Retina (tissue), 1 donor: ENCODE measurements at places on chromosomes 16 and 17.

DNA sequence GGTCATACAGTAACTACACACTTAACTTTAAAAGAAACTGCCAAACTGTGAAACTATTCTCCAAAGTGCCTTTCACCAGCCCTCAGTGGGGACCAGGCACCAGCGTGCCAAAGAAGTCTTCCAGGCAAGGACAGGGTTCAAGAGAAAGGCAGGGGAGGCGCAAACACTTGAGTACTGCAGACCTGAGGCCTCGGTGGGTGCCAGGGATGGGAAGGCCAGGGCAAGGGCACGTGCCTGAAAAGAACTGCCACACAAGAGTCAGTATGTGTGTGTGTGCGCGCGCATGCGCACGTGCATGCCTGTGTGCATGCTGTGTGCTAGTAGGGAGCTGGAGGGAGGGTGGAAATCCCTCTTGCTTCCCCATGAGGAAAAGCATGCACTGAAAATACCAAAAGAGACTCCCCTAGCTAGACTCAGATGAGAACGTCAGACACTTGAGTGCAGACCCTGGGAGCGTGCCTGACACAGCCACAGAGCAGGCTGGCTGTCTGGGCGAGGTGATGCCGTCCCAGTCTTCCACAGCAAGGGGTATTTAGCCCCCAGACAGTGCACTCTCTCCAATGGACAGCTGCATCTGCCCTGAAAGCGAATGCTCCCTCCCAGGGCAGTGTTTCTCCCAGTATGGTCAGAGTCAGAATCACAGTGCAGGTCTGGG lies 40.1 kb upstream of the GSG1L start:
- DNase-seq = no peak

- no peak for DNase-seq
These were observed 47.9 kb upstream of the HLF start for GRCh38 chr17:55216888-55217287.

DNA sequence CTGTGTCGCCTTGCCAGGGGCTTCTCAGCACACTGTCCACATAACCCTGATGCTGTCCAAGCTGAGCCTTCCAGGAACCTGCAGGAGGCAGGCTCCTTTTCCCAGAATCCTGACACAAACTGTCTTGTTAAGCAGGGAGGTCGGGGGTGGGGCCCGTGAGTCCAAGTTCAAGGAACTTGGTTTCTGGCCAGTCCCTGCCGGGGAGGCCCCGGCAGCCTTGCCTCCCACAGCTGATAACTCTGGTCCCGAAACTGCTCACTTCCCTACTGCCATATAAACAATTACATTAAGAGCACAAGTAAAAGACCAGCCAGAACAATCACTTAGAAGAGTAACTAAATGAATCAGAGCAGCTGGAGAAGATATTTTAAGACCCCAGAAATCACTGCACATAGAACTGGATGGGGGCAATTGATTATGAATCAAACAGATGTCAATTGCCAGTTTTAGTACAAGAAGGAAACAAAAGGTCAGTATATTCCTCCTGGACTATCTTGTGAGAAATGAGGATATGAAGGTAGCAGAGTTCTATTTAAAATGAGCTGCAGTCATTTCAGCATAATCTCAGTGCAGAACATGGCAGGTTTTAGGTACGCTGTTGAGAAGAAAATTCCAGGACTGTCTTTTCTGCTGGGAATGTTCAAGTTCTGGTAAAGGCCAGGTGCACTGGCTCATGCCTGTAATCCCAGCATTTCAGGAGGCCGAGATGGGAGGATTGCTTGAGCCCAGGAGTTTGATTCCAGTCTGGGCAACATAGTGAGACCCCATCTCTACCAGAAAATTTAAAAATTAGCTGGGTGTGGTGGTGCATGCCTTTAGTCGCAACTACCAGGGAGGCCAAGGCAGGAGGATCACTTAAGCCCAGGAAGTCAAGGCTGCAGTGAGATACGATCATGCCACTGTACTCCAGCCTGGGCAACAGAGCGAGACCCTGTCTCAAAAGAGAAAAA lies 169.8 kb downstream of the PITPNC1 start:
- no peak for DNase-seq

DNA sequence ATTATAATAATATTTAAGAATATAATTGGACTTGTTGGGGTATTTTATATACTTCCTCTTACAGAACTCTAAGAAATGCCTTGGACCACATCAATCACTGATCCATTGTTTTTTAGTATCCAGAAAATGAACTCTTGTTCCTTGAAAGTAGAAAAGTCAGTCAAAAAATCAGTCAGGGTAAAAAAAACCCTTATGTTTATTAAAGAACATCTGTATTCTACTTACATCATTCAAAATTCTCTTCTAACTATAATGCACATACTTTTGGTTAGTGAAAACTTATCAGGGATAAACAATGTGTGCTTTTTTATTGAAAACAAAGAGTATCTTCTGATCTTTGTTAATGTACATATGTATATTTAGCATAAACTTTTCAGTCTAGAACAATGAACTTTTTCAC lies 23.5 kb upstream of the CDR2 start:
- DNase-seq = no peak

- no peak for DNase-seq
These were observed 177.8 kb upstream of the GSE1 start for GRCh38 chr16:85435286-85435685.

DNA sequence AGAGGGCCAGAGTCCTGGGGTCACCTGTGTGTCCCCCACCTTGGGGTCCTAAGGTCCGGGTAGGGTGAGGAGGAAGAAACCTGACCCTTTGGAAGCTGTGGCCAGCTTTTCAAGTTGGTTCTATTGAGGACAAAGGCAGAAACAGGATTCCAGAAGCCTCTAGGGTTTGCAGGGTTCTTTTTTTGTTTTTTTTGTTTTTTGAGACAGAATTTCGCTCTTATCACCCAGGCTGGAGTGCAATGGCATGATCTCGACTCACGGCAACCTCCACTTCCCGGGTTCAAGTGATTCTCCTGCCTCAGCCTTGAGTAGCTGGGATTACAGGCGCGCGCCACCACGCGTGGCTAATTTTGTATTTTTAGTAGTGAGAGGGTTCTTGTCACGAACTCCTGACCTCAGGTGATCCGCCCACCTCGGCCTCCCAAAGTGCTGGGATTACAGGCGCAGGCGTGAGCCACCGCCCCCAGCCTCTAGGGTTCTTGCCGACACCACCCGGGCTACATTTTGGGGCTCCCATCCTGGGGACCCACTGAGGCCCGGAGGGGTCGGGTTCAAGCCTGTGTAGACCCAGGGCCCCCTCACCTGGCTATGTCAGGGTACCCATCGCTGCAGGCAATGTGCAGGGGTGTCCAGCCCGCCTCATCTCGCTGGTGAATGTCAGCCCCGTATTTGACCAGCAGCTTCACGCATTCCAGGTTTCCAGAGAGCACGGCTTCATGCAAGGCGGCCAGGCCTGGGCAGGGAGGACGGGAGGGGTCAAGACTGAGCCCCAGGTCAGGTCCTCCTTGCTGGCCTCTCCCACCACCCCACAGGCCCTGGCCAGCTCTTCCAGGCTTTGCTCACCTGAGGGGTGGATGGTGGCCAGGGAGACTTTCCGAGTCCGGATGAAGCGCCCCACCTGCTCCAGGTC lies 674 bp downstream of the PPP1R27 start:
- DNase-seq = no peak

GRCh38 chr17:60554377-60554788 lies 28.3 kb upstream of the APPBP2 start:
- DNase-seq = no peak

- DNase-seq = no peak
These were observed 66.9 kb upstream of the N4BP1 start for GRCh38 chr16:48676836-48677235.

- DNase-seq = no peak
These were observed 17.9 kb upstream of the CD300E start for GRCh38 chr17:74641224-74641957.

DNA sequence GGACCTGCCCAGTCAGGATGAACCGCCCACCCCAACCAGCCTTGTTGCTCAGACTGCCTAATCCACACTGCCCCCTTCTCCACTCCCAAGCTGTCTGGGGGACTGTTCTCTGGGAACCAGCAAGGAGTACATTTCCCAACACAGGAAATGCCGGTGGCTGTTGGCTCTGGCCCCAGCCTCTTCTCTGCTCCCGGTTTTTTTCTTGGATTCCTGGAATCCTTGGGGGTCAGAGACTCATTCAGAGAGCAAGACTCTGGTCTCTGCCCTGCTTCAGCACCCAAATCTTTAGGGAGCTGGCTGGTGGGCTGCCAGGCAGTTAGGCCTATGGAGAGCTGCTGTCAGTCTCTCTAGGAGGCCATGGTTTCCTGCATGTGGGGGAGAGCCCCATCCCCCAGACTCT lies 10.8 kb upstream of the MTMR4 start:
- no peak for DNase-seq

DNA sequence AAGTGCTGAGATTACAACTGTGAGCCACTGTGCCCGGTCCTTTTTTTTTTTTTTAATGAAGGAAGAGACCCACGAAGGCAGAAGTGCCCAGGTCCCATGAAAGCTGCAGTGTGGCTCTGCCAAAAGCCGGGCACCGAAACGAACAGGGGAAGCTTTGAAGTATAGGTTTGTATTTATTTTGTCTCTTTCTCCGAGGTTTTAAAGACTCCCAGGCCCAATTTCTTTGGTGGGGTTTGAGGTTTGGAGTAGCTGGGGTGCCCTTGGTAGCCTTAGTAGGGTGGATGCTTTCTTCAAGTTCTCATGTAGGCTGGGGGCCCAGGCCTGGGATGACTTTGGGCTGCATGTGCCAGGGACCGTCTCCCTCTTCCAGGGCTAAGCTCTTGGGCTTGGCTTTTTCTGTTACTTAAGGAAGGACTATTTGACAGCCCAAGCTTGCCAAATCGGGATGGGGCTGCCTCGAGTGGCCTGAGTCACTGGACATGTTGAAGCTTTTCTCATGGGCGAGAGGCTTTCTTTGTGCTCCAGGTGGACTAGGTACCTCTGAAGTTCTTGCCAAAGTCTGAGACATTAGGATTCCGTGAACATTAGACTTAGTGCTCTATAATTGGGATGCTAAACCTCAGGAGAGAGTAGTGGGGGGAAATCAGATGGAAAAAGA lies 66.3 kb downstream of the WIPI1 start:
- no peak for DNase-seq

- DNase-seq = no peak
These were observed 156.7 kb downstream of the KCNJ12 start for GRCh38 chr17:21532763-21533385.

DNA sequence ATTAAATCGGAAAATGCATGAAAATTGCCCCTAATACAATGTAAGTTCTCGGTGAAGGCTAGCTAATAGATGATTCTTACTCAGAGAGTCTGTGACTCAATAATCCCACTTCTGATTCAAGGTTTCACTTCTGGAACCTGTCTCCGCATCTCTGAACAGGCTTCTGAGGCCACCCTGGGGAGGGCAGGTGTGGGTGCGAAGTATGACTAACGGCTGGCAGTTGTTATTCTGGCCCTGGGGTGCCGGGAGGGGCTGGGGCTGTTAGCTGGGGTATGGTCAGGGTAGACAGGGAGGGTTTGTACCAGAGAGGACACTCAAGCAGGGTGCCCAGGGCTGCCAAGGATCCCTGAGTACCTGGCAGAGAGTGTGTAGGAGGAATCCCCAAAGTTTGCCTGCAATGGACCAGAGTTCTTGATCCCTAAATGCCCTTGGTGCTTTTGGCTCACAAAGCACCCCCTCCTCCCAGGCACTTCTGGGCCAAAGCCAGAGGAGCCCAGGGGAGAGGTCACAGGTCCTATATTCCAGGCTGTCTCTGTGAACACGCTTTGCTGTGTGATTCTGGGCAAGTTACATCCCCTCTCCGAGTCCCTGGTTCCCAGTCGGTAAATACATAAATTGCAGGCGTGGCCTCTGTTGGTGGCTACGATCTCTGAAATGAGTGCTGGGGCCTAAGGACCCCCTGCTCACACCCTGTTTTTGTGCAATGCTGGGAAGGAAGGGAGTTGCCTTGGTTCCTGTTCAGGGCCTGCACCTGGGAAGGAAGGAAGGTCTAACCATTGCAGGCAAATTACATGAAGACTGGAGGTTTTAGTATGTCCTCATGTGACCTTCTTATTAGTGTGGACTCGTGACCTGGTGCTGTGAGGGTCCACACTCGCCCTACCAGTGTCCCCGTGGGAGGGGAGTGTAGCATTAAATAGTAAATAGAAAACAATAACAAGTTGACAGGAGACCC lies 49.9 kb upstream of the CPNE2 start:
- DNase-seq = no peak

GRCh38 chr16:51761001-51761400 lies 609.9 kb upstream of the SALL1 start:
- peak; percentile 23 for DNase-seq
